ENCODE measurements at places on chromosomes 5 and 9. TPM values are rescaled to one million over a fixed set of nuclear protein-coding genes. Genes with fewer than 3 reads are reported as not detected.
A peak's percentile ranks its signal among the peaks of the same experiment; 100 is the strongest.

DNA sequence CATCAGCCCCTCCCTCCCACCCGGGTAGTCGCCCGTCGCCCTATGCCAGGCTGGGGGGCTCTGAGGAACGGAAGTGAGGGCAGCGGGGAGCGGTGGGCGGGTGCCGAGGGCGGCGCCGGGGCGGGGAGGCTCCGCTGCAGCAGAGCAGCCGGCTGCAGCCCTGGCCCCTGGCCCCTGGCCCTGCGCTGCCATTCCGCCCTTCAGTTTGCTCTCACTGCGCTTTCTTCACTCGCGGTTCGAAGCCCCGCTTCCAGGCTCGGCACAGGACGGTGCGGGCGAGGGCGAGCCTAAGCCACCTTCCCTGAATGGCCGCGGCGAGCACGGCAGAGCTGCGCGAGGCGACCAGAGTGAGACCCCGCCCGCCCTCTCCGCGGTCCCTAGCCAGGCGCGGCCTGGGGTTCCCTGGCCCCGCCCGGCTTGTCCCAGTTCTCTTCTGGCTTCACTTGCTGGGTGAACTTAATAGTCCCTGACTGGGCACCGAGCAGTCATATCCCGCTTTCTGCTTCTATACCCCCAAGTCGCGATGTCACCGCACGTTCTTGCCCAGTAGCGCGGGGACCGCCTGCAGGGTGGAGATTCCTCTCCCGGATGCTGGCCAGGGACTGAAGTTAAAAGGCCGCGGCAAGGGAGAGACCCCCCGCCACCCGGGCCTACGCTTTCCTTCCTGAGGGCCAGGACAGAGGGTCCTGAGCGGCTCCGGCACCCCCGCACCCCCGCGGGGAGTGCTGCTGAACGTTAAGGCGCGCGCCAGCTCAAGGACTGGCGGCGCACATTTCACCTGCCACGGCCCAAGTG lies 623 bp upstream of the TRIM36 start:
- DNase-seq: no peak

DNA sequence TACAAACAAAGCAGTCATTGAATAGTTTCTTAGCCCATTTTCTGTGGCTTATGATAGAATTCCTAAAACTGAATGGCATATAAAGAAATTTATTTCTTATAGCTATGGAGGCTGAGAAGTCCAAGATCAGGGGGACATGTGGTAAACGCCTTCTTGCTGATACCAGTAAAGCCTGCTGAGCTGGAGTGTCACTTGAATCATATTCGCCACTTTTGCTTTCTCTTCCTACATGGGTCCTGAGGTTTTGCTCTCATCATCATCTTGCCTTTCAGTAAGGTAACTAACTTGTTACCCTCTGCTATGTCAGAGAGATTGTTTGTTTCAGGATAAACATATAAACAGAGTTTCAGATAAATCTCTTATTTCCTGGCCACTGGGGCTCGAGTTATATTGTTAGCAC lies 203.3 kb upstream of the DMRT1 start:
- no peak for DNase-seq

GRCh38 chr5:37975531-37975930 lies 135.7 kb upstream of the GDNF start:
- DNase-seq: no peak

DNA sequence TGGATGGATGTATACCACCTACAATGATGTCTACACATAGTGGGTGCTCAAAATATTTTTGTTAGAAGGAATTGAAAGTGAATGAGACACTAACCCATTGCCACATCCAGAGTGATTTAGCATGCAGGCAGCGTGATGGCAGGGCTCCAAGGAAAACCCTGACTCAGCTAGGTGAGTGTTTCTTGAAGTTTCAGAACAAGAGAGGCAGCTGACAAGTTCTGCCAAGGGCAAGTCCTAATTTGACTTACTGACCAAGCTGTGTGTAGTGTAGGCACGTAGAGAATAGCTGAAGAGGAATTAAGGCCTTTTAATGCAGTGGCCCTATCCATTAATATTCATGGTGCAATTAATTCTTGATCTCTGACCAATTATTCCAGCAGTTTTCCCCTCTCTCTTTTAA lies 107.8 kb upstream of the ATP10B start:
- peak; percentile 27 for DNase-seq

DNA sequence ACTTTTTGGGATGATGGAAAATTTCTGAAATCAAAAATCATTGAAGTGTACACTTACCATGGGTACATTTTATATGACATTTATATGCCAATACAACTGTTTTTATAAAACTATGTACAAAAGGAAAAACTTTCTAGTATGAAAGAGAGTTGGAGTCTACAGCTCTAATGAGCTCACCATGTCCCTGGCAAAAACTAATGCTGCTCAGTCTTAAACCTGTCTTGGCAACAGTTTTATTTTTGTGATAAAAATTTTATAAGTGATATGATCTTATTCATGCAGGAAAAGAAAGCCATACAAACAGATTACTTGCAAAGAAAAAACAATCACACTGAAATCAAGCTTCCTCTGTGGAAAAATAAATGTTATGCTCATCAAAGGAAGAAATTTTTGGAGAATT lies 78.9 kb upstream of the RASEF start:
- no peak for DNase-seq

DNA sequence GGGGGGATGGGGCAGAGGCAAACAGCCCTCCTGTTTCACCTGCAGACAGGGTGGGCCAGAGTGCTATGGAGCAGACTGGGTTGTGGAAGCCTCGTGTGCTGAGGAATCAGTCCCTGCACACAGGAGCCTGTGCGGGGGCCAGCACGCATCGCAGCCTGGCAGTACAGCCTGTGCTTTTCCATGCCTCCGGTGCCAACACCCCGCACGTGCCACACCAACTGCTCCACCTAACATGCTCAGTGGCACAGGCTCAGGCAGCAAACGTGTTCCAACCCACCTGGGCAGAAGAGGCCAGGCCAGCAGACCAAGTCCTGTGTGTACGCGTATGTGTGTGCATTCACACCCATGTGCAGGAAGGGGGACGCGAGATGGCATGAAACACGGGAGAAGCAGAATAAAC lies 37.4 kb upstream of the FBXW11 start:
- peak; percentile 97 for DNase-seq

DNA sequence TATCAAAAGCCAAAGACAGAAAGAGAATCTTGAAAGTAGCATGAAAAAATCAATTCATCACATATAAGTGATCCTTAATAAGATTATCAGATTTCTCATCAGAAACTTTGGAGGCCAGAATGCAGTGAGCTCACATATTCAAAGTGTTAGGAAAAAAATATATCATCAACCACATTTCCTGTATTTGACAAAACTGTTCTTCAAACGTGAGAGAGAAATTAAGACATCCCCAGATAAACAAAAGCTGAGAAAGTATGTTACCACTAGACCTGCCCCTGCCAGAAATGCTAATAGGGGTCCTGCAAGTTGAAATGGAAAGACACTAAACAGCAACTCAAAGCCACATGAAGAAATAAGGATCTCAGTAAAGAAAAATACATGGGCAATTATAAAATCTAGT lies 29.9 kb downstream of the HACD4 start:
- no peak for DNase-seq

DNA sequence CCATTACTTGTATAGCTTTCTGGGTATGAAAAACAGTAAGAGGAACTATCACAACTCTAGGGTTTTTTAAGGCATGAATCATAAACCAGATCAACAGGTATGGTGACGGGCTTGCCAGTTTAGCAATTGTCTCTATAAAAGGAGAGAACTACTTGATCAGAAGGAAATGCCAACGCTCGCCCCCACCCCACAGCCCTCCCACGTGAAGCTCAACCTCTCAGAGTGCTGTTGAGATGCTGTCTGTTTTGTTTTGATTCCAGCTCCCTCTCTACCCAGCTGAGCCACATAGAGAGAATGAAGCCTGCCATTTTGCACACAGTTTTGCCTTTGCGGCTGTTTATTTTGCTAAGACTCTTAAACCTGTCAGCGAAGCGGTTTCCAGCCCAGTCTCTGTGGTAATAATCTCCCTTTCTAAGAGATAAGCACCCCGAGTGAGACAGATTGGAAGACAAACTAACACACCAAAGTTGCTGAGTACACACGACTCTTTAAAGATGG lies 257.9 kb upstream of the ANKRD55 start:
- no peak for DNase-seq

GRCh38 chr9:75175395-75175794 lies 87.1 kb downstream of the OSTF1 start:
- no peak for DNase-seq

DNA sequence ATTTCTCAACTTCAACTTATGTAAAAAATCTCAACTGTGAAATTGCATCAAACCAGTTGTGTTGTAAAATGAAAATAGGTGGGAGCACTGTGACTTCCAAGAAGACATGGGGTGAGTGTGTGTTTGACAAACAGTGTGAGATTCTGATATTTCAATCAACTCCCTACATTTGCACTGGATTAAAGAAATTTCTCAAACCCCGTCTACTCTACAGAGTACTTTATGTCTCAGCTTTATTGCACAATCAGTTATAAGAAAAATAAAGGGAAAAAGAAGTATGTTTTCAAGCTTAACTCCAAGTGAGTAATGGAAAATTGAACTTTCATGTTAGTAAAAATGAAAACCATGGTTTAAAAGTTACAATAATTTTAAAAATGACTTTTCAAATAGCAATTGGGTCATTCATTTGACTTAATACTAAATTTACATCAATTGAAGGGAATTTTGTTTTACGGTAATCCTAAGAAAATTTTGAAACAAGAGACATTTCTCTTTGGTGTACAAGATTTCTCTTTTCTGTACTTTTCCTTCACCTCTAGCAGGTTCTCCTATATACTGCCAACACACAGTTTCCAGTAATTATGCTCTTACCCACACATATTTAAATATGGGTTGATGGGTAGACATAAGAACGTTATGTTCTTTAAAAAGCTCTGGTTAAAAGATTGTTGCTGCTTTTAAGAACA lies 80.3 kb downstream of the CDO1 start:
- DNase-seq: no peak

GRCh38 chr5:176416965-176417364 lies 626 bp upstream of the CLTB start:
- peak; percentile 53 for DNase-seq

DNA sequence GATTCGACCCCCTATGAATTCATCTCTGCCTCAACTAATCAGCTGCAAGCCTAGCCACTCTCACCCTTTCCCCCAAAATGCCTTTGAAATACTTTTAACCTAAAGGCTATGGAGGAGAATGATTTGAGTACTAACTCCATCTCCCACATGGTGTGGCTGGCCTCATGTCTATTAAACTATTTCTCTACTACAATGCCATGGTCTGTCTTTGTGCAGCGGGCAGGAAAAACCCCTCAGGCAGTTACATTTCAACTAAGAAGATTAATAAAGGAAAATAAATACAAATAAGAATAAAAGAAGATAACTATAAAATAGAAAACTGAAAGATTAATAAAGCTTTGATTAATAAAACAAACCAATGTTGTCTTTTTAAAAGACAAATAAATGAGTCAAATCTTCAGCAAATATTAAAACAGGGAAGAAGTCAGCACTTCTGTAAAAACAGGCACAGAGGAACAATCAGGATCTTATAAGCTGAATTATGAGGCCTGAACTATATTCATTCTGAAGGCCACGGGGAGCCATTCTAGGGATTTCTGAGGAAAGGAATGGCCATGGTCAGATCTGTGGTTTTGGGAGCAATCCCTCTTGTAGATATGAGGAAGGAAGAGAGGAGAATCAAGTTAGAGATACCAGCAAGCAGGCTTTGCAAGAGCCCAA lies 116.1 kb upstream of the SLC12A2 start:
- DNase-seq: no peak

DNA sequence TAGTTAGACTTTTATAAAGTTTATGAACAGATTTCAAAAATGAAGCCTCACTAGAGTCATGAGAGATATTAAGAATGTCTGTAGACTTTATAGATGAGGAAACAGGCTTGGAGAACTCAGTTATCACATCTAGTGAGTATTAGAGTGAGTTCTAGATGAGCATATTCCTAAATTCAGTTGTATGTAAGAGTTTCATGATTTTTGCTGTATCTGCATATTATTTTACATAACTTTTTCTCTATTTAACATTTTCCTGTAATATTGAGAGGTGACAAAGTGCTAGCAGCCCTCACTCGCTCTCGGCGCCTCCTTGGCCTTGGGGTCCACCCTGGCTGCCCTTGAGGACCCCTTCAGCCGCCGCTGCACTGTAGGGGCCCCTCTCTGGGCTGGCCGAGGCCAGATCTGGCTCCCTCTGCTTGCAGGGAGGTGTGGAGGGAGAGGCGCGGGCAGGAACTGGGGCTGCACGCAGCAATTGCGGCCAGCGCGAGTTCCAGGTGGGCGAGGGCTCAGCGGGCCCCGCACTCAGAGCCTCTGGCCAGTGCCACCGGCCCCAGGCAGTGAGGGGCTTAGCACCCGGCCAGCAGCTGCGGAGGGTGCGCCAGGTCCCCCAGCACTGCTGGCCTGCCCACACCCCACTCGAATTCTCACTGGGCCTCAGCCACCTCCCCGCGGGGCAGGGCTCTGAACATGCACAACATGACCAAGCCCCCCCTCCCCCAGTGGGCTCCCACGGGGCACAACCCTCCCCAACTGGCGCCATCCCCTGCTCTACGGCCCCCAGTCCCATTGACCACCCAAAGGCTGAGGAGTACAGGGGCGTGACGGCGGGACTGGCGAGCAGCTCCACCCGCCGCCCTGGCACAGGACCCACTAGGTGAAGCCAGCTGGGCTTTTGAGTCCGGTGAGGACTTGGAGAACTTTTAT lies 182.1 kb downstream of the TLE1 start:
- no peak for DNase-seq

- no peak for DNase-seq
Measured at GRCh38 chr9:77554586-77555105, 93.5 kb downstream of the GNA14 start.

GRCh38 chr9:37550781-37551180 lies 25.4 kb downstream of the FBXO10 start:
- DNase-seq: no peak

GRCh38 chr5:88377240-88377639 lies 108.6 kb upstream of the TMEM161B start:
- DNase-seq: peak; percentile 48

DNA sequence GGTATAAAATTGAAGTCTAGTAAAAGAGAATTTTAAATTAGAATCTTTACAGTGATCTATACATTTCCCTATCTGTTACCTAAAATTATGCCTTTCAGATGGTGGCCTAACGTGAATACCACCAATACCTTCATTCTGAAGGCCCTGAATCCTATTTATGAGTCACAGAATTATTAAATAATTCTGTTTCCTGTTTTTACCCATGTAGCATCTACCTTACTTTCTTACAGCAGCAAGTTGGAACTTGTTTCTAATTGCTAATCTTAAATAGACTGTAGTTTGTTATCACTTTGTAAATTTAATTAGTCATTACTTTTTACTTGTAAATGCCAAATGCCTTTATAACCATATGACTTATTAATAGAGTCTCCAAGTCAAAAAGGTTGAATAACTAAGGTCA lies 135.0 kb downstream of the PDE4D start:
- no peak for DNase-seq

DNA sequence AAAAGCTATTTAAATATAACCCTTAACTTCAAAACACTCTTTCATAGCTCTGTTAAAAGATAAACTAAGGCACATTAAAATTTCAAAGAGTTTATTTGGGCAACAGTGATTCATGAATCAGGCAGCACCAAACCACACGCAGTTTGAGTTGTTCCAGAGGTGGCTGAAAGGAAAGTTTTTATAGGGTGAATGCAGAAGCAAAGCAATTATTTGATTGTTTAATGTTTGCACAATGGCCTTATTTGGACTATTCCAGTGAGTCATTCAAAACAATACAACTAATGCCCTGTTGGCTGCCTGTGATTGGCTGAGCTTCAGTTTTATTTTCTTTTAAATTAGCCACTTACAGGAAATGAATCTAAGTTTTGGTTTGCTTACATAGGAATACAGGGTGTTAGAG lies 125.3 kb downstream of the CEP120 start:
- DNase-seq: no peak

AGXT2 gene
- total RNA-seq: not detected

BICD2 gene
- total RNA-seq: 30.3 TPM

LIFR gene
- 0.12 TPM for total RNA-seq

NUTM2F gene
- total RNA-seq: not detected

LCN1 gene
- total RNA-seq: not detected
